ENCODE measurements at places on chromosomes 5 and 9. TPM values are rescaled to one million over a fixed set of nuclear protein-coding genes. Genes with fewer than 3 reads are reported as not detected.

The FREM1 gene
- not detected for polyA plus RNA-seq

The REEP5 gene
- 121 TPM for polyA plus RNA-seq

The LHX6 gene
- polyA plus RNA-seq, result not detected

The MEF2C gene
- polyA plus RNA-seq, result not detected

The NEUROG1 gene
- not detected for polyA plus RNA-seq

The TMEM232 gene
- polyA plus RNA-seq, result 0.25 TPM

The TMEM252 gene
- not detected for polyA plus RNA-seq

The PRR7 gene
- 22.1 TPM for polyA plus RNA-seq

The SLC9A3 gene
- polyA plus RNA-seq, result 2.5 TPM

The CEL gene
- not detected for polyA plus RNA-seq

Data from CD8-positive, alpha-beta memory T cell (primary cell).